CD4-positive, alpha-beta T cell treated with Interleukin-15 for 4 hours (primary cell): ENCODE measurements at places on chromosomes 3 and 15.
A peak's percentile ranks its signal among the peaks of the same experiment; 100 is the strongest.

DNA sequence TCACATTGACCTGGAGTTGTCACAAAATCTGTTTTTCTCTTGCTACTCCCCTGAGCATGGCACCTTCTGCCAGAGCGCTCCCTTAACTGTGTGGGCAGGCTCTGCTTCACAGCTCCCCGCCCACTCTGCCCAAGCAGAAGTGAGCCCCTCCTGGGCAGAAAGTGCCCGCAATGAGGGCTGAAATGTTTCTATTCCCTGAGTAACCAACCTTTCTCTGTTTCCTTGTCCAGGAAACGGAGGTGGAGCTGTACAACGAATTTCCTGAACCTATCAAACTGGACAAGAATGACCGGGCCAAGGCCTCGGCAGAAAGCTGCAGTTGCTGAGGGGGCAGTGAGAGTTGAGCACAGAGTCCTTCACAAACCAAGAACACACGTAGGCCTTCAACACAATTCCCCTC is 66.3 kb upstream of the ACAD9 start:
- DNase-seq = no peak

DNA sequence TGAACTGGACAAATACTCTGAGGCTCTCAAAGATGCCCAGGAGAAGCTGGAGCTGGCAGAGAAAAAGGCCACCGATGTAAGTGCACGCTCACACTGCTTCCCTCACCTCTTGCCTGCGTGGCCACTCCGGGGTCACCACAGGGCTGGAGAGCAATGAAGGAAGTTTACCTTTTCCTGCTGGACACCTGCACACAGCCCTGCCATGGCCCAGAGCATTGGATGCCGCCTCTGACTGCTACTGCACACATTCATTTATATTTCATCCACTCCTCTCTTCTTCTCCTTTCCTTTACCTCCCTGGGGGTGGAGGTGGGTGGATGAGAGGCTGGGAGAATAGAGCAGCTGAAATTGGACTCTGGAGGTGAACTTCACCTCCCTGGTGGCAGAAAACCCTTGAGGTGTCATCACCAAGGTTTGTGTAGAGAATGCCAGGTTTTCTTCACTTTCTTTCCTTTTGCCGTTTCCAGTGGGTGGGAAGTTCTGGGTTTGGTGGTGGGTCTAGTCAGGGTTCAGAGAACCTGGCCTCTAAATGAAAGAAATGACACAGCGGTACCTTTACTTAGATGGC is 1.6 kb downstream of the TPM1 start:
- DNase-seq = no peak

- DNase-seq = no peak
Observed at GRCh38 chr3:30502051-30502741, 104.2 kb upstream of the TGFBR2 start.

- no peak for DNase-seq
Observed at GRCh38 chr3:150771600-150771999, 8.6 kb upstream of the SIAH2 start.

DNA sequence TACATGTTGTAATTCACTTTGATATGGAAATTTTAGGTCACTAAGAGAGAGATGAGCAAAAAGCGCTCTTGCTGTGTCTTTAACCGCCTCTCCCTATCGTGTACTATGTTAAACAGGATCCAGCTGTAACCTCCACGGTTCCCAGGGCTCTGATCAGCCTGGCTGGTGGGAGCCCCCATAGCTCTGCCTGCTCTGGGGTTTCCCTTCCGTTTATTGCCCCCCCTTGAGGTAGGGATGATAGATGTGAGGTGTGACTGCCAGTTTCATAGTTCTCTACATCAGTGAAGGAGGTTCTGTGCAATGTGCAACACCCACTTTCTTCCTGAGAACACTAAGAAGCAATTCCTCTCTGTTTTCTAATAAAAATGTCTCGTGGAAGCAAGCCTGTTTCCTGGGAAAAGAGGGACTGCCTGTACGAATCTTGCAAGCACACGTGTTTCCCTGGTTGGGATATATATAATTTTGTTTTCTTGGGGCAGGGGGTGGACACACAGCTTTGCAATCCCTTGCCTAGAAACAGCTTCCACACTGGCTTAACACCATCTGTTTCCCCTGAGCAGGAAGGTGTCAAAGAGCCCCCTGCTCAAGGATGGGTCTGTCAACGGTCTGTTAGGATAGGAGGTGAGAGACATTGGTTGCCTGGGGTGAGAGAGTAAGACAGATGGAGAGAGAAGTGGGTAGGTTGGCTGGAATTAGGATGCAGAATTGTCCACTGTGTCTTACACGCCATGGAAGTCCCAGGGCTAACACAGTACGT is 23.8 kb downstream of the CORO2B start:
- no peak for DNase-seq

DNA sequence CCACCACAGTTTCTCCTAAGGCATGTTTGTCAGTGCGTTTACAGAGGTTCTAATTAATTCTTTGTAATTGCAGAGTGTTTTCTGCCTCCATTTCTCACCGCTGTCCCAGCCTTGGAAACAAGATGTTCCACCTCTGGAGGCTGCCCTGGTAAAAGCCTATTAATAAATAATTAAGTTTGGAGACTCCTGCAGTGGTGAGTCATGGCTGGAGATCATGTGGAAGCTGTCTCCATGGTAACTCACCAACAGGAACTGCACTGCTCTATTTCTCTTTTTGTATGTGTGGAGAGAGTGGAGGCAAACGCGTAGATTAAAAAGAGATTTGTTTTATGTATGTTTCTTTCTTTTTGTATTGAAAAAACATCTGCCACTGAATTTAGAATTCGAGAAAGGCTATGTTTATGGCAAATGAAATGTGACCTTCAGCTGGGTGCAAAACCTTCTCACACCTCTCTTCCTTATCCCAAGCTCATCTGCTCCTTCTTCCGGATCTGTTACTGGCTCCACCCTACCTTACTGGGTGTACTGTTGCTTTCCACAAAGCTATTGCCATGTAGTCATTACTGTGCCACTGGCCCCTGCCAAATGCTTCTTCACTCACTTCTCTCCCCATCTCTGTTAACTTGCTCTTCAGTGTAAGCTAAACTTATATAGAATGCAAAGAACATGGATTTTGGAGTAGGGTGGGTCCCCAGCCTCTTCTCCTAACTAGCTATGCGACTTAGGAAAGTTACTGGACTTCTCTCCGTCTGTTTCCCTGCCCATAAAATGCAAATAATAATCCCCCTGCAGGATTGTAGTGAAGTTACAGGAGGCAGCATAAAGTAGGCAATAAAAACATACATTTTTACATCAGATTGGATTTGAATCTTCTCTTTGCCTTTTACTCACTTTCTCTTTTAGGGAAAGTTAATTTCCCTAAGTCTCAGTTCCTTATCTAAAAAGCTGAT is 778.5 kb downstream of the NTRK3 start:
- no peak for DNase-seq

DNA sequence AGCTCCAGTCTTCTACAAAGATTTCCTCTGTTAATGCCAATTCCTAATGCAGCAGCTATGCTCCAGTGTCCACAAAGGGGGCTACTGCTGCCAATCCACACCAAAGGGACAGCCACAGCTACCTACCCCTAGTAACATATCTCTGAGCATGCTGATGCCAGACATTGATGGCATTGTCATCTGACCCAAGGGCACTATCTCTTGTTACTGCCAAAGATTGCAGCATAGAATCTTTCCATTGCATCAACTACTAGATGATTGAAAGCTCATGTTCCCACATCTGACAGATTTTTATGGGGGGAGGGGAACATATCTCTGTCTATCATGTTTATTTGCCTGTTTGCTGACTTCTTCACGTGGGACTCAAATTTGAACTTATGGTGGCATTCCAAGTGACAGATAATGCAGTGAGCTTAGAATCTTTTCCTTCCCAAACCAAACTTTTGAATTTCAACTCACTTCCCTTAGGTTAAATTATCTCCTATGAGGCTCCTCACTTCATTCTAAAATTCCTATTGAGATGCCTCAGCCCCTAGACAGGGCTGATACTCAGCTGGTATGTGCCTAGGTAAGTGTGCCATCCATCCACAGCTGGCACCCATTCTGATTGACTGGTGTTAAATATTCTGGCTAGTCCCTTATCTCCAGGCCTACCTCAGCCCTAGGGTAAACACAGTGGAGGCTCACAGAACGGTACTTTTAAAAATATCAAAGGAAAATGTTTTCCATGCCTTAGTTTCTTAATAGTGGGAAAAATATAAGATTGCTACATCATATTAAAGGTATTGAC is 100.3 kb downstream of the STRIT1 start:
- no peak for DNase-seq

GRCh38 chr15:92003515-92004067 is 150.1 kb downstream of the SLCO3A1 start:
- no peak for DNase-seq

GRCh38 chr3:175741951-175742350 is 882.8 kb downstream of the NAALADL2 start:
- no peak for DNase-seq

- DNase-seq = no peak
Observed at GRCh38 chr15:101662203-101662602, 10.0 kb upstream of the TM2D3 start.

DNA sequence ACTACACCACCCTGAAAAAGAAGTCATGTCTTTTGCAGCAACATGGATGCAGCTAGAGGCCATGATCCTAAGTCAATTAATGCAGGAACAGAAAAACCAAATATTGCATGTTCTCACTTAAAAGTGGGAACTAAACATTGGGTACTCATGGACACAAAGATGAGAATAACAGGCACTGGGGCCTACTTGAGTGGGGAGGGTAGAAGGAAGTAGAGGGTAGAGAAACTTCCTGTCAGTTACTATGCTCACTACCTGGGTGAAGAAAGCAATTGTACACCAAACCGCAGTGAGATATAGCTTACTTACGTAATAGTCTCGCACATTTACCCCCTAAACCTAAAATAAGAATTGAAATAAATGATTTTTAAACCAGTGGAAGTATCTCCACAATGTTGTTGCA is 480.5 kb upstream of the ARRDC4 start:
- DNase-seq = no peak

DNA sequence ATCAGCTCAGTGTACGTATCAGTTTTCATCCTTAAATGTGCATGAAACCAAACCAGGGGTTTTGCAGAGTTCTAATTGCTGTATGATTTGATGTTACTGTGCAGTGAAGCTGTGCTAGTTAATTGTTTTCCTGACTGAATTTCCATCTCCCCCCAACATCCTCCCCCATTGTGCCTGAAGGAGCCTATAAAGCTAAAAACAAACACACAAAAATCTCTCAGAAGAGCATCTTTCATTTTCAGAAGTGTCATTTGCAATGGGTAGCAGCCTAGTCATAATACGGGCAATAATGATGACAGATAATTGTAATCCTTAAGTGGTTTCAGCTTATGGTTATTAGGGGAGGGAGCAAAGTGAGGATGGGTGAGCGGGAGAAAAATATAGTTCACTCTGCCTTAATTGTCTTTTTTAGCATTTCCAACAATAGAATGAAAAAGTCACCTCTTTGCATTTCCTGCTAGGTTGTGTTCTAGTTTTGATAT is 207.9 kb upstream of the TBL1XR1 start:
- no peak for DNase-seq

- DNase-seq = no peak
Observed at GRCh38 chr3:139304383-139304782, 39.4 kb upstream of the MRPS22 start.

DNA sequence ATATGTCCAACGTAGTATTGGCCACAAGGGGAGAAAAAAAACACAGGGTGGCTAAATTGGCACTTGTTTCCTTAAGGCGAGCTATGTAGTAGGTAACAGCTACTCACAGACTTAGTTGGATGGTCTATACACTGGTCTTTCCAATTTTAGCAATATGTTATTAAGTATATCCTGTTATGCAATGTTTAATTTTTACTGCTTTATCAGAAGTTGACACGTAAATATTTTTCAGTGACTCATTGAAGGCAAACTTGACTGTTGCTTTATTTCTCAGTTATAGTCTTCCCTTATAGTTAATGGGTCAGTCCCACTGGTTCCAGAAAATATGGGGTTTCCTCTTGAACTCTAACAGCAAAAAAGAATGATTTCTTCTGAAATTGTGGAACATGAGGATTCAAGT is 46.5 kb downstream of the ADPGK start:
- DNase-seq = no peak

DNA sequence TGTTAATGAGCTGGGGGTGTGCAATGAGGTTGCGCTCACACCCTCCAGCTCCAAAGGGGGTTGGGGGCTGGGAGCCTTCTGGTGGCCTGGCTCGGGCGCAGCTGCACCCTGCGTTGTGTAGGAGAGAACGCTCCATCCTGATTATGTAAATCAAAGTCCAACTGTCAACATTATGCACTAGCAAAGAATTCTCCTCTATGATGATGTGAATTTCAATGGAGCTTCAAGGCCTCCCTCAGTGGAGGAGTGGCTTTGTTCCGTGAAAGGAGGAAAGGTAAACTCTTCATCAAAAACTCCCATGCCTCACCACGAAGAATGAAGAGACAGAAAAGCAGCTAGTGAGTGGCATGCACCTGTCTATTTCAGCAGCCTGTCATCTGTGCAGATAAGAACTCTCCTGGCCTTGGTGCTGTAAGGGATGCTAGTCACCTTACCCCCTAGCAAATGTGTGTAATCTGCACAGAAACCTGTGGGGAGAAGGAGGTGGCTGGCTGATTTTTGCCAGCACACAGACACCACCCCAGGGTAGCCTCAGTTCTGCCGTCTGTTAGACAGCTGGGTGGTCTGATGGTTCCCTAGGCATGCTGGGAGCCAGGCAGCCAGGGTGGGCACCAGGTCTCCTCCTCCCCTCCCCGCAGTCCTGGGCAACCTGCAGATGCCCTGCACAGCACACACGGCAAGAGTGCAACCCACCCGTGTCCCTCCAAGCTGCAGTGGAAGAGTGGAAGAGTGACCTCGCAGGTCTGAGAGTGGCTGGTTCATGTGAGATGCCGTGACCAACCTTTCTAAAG is 47.0 kb upstream of the TRPM1 start:
- DNase-seq = no peak

GRCh38 chr3:196712514-196713413 is 587 bp downstream of the PIGX start:
- DNase-seq = peak; percentile 59

DNA sequence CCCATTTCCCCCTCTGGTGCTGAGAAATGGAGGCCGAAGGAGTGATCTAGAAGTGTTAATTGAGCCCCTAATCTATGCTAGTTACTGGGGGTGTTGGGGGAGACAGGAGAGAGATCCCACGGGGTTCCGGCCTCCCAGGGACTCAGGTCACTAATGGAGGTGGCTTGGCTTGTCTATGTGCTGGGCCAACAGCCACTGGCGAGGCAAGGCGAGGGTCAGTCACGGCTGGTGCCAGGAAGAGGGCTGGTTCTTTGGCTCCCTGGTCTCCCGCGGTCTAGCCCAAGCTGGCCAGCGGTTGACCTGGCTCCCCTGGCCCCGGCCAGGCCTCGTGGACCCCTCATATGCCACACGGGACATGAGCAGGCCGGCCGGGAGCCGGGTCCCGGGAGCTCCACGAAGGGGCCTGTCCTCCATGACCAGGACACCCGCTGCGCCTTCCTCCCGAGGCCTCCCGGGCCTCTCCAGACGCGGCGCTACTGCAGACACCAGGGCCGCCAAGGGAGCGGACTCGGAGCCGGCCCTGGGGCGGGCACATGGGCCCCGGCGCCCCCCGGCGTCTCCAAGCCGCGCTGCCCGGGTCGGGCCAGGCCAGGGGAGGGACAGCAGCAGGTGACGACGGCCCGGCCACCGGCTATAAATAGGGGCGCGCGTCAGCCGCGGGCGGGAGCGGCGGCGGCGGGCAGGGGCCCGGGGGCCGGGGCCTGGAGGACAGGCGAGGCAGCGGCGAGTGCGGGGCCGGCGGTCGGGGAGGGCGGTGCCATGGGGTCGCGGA is at the start of gene ALPK3:
Gene ALPK3 (plus strand): TSS at position 663 of the 772 bp plus-strand sequence. CDS start 97 bp downstream, at position 760.
- DNase-seq = no peak
